Osteoblast (primary cell): ENCODE measurements at places on chromosomes 4 and X. TPM values are rescaled to one million over a fixed set of nuclear protein-coding genes. Genes with fewer than 3 reads are reported as not detected.

Gene GAGE12F
- not detected in 2 replicates for total RNA-seq

Gene GJB1
- not detected in 2 replicates for total RNA-seq

Gene XAGE2
- not detected in 2 replicates for total RNA-seq

Gene RHOH
- under 0.01 TPM in 1 of 2 replicates, not detected in the other for total RNA-seq

Gene PTPN13
- 70.2 and 87.8 TPM in 2 replicates for total RNA-seq

Gene SLC25A53
- 7.6 and 8.5 TPM in 2 replicates for total RNA-seq

Gene TMEM47
- total RNA-seq, result 85.7 and 111 TPM in 2 replicates

Gene SPANXD
- total RNA-seq, result not detected in 2 replicates

Gene NPY2R
- total RNA-seq, result under 0.01 and 0.36 TPM in 2 replicates

Gene DUSP9
- total RNA-seq, result under 0.01 TPM in 2 replicates

Gene L1CAM
- under 0.01 TPM in 2 replicates for total RNA-seq

Gene SLC25A43
- total RNA-seq, result 23.5 and 24.8 TPM in 2 replicates

Gene MAGEE1
- 2.2 and 2.7 TPM in 2 replicates for total RNA-seq

Gene CT47A7
- not detected in 2 replicates for total RNA-seq

Gene SULT1E1
- total RNA-seq, result not detected in 2 replicates

Gene FGA
- total RNA-seq, result not detected in 2 replicates

Gene ZMAT1
- total RNA-seq, result 0.29 and 0.36 TPM in 2 replicates

Gene RRH
- total RNA-seq, result under 0.01 TPM in 1 of 2 replicates, not detected in the other

Gene TREX2
- total RNA-seq, result 3.3 and 3.5 TPM in 2 replicates

Gene TSPAN7
- 0.29 and 0.36 TPM in 2 replicates for total RNA-seq

Gene ADRA2C
- 1.1 and 1.5 TPM in 2 replicates for total RNA-seq

Gene HSD17B13
- total RNA-seq, result under 0.01 TPM in 2 replicates

Gene KLB
- not detected in 2 replicates for total RNA-seq

Gene TNIP2
- 37.7 and 44.9 TPM in 2 replicates for total RNA-seq

Gene NR3C2
- 0.72 and 0.88 TPM in 2 replicates for total RNA-seq
